ENCODE measurements at places on chromosomes 5 and 9. TPM values are rescaled to one million over a fixed set of nuclear protein-coding genes. Genes with fewer than 3 reads are reported as not detected.

The FGF18 gene
- not detected for total RNA-seq

The CNTFR gene
- 0.15 TPM for total RNA-seq

The PCDHGA3 gene
- total RNA-seq: 10.3 TPM

DNA sequence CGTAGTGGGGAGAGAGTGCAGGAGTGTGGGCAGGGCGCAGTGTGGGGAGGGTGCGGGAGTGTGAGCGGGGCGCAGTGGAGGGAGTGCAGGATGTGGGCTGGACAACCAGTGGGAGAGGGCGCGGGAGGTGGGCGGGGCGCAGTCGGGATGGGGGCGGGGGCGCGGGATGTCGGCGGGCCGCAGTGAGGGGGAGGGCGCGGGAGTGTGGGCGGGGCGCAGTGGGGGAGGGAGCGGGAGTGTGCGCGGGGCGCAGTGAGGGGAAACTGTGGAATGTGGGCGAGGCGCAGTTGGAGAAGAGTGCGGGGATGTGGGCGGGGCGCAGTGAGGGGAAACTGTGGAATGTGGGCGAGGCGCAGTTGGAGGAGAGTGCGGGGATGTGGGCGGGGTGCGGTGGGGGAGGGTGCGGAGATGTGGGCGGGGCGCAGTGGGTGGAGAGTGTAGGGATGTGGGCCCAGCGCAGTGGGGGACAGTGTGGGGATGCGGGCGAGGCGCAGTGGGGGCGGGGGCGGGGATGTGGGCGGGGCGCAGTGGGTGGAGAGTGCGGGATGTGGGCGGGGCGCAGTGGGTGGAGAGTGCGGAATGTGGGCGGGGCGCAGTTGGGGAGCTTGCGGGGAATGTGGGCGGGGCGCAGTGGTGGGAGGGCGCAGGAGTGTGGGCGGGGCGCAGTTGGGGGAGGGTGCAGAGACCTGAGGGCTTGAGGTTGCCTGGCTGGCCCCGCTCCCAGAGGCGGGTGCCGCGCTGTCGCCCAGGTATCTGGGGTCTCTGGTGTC, at the start of gene NXNL2:
NXNL2 (plus strand) TSS at position 723 of the 770 bp plus-strand sequence. CDS start 257 bp downstream, outside the sequence.
- DNase-seq: peak; percentile 45

GRCh38 chr5:160315968-160316367, 3.6 kb upstream of the CCNJL start:
- peak; percentile 88 for DNase-seq

- DNase-seq: no peak
Observed at GRCh38 chr9:83596899-83597504, 25.9 kb upstream of the IDNK start.

DNA sequence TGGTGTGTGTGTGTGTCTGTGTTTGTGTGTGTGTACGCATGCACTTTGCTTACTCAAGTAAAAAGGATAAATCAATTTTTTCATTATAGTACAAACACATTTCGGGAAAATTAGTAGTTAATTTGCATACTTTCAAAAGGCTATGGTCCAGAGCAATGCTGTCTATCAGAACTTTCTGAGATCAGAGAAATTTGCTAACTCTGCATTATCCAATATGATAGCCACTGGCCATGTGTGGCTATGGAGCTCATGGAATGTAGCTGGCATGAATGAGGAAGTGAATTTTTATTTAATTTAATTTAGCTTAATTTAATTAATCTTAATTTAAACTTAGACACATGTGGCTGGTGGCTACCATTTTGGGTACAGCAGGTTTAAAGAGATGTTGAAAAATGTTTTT, 289.6 kb downstream of the MAT2B start:
- DNase-seq: no peak

- DNase-seq: peak; percentile 29
Observed at GRCh38 chr5:29005386-29005785, 1967.0 kb upstream of the CDH9 start.

- no peak for DNase-seq
Observed at GRCh38 chr9:113636693-113637092, 173.2 kb downstream of the RGS3 start.

GRCh38 chr5:148933903-148934432, 107.6 kb downstream of the ADRB2 start:
- no peak for DNase-seq

DNA sequence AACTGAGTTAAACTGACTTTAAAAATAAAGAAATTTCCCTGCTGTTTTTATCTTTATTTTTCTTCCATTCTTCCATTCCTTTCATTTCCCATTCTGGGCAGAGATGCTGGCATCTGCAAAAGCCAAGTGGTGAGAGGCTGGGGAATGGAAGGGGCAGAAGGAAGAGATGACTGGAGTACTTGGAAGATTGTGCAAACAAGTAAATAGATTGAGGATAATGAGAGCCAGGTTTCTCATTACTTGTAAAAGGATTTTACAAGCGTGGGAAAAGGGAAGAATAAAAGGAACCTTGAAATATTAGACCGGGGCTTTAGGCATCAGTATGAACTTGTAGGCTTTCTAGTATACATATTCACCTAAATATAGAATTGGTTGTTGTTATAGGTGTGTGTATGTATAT, 341.2 kb downstream of the CAAP1 start:
- DNase-seq: no peak

DNA sequence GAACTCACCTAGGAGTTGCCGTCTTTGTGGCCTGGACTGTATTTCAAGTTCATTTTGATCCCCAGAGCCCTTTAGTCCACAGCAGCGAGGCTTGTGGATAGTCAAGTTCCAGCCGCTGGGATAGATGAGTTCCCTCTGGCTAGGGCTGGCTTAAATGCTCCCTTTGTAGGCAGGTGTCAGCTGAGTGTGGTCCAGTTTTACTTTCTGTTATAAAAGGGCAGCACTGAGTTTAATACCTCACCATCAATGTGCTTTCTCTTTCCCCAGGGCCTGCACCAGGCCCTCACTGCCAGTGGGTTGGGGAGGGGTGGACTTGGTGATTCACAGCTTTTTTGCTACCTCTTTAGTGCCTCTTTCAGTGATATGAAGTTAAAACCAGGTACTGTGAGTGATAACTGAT, 188.2 kb downstream of the SLCO4C1 start:
- no peak for DNase-seq
